Stimulated activated CD8-positive, alpha-beta memory T cell treated with anti-CD3 and anti-CD28 coated beads, Interleukin-7, amount 100 ng/mL, for 4 hours (primary cell): ENCODE measurements at places on chromosomes 5 and 9.

- no peak for DNase-seq
Observed at GRCh38 chr5:61142811-61143210, 19.5 kb downstream of the SMIM15 start.

GRCh38 chr9:110110154-110110553, 97.8 kb downstream of the C9orf152 start:
- DNase-seq = no peak

DNA sequence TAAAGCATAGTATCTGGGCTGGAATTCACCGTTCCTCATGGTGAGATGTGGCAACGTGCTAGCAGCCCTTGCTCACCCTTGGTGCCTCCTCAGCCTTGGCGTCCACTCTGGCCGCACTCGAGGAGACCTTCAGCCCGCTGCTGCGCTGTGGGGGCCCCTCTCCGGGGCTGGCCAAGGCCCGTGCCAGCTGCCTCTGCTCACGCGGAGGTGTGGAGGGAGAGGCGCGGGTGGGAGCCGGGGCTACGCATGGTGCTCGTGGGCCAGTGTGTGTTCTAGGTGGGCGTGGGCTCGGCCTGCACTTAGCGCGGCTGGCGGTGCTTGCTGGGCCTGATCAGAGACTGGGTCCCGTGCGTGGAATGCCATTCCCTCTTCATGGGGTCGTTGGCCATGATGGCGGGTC, 424.2 kb downstream of the KCTD16 start:
- no peak for DNase-seq

GRCh38 chr9:114200721-114201300, 45.5 kb downstream of the COL27A1 start:
- DNase-seq = no peak

- no peak for DNase-seq
Observed at GRCh38 chr5:132662004-132662401, 4.0 kb downstream of the IL13 start.

DNA sequence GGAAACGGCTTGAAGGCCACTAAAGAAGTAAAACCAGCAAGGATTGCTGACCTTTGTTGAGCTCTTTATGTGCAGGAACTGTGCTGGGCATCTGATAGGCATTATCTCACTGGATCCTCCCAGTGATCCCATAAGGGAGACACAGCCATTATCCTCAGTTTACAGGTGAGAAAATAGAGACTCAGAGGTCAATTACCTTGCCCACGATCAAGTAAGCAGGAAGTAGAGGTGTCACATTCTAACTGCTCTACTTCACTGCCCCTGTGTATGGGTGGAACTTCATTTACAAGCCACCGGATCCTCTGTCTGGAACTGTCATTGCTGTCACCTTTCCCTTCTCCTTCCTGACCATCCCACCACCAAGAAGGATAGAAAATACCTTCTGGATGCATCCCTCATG, 248.9 kb downstream of the CRB2 start:
- DNase-seq = no peak

DNA sequence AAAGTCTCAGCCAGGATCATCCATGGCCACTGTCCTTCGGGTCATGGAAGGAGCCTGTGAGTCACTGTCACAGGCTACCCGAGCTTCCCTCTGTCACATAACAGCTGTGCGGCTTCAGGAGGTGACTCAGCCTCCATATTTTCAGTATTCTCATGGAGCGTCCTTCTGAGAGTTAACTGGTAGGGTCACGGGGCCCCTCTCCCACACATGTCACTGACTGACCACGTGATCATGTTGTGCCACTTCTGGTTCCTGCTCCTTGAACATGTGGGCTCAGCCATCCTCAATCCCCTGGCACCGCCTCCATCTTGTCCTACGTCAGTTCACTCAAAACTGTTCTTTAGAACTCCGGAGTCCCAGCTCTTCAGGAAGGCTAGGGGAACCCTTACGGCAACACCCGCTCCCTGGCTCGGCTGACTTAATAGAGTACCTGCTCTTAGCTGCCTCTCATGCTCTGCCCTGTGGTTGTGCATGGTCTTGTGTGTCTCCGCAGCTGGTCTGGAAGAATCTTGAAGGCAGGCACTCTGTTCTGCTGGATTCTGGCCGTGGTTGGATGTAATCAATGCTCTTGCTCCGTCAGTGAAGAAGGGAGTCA, 182.8 kb downstream of the ICE1 start:
- DNase-seq = no peak

GRCh38 chr9:5835808-5836207, 2.9 kb upstream of the ERMP1 start:
- DNase-seq = no peak

GRCh38 chr5:177474846-177475562, 1.6 kb upstream of the DBN1 start:
- no peak for DNase-seq

DNA sequence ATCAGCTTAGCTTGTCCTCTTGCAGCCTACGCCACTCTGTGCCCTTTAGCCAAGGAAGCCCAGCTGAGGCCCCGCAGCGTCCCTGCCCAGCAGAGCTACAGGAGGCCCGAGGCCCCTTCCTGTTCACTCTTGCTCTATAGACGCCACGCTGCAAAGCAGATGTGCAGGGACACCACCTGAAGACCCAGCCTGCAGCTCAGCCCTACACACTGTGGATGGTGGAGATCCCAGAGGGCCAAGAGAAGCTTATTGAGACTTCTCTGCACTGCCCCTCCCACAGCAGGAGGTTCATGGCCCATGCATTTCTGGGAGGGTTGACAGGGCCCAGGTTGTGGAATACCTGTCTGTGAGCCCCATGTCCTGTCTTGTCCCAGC, 33.6 kb downstream of the IRF1 start:
- DNase-seq = no peak

GRCh38 chr9:90014421-90014820, 409.6 kb downstream of the GADD45G start:
- no peak for DNase-seq

GRCh38 chr5:170571875-170572852, 68.3 kb downstream of the KCNIP1 start:
- DNase-seq = no peak
